ENCODE measurements at places on chromosomes 1 and 21.

DNA sequence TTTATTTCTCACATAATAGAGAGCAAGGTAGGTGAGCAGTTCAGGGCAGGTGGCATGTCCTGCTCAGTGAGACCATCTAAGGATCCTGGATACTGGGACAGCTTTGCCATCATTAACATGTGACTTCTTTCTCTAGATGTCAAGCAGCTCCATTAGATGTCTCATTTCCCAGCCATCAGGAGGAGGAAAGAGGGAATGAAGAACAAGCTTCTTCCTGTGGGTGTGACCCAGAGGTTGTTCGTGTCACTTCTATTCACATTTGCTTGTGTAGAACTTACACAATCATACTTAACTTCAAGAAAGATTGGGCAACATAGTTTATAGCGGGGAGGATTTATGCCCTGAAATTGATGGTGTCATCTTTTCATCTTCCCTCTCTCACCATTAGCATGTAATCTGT lies 169.2 kb upstream of the B3GALT2 start:
- DNase-seq: no peak

DNA sequence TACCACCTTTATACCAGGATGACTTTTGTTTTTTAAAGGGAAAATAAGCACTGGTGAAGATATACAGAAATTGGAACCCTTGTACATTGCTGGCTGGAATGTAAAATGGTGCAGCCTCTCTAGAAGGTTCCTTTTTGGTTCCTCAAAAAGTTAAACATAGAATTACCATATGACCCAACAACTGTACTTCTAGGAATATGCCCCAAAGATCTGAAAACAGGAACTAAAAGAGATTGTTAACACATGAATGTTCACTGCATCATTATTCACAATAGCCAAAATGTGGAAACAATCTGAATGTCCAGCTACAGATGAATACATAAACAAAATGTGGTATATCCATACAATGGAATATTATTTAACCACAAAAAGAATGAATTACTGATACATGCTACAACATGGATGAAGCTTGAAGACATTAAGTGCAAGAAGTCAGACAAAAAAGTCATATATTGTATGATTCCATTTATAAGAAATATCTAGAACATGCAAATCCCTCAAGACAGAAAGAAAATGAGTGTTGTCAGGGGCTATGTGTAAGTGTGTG lies 84.9 kb upstream of the DMRTA2 start:
- no peak for DNase-seq

GRCh38 chr1:201295861-201296260 lies 12.6 kb downstream of the PKP1 start:
- DNase-seq: no peak

DNA sequence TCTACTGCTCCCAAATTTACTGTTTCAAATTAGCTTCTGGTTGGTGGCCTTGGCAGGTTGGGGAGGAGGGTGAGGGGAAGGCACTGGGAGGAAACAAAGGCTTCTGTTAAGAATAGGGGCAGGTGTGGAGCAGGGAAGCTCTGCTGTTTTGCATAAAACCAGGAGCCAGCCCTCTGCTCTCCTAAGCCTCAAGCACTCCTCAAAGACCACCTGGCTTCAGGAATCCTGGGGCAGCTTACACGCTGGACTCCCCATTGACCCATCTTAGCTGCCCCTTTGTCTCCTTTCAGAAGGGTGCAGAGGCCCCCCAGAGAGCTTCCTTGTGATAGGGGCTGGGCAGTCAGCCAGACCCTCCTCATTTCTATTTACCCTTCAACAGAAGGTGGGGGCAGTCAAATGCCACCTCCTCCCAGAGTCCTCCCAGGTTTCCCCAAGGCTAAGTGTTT lies 11.5 kb upstream of the DHRS3 start:
- no peak for DNase-seq

GRCh38 chr1:52996653-52997052 lies 65.4 kb upstream of the PODN start:
- DNase-seq: no peak

- DNase-seq: no peak
Measured at GRCh38 chr21:38660333-38661196, 145.2 kb upstream of the ETS2 start.

DNA sequence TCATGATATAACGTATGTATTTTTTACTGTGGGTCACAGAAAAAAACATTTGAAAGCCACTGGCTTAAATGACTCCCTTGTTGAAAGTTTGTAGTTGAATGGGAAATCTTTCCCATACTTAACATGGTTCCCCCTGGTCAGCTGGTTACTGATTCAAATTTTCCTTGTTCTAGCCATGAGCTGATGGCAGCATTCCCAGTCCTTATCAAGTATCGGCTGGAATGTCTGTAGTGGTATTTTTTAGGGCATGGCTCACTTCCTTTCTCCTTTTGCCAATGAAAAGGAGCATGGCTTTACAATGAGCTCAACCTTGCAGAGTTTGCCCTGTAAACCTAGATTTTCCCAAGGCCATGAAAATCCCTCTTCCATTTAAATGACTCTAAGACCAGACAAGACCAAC lies 55.7 kb downstream of the GIPC2 start:
- no peak for DNase-seq

GRCh38 chr1:228837817-228838716 lies 102.8 kb downstream of the RHOU start:
- DNase-seq: no peak

DNA sequence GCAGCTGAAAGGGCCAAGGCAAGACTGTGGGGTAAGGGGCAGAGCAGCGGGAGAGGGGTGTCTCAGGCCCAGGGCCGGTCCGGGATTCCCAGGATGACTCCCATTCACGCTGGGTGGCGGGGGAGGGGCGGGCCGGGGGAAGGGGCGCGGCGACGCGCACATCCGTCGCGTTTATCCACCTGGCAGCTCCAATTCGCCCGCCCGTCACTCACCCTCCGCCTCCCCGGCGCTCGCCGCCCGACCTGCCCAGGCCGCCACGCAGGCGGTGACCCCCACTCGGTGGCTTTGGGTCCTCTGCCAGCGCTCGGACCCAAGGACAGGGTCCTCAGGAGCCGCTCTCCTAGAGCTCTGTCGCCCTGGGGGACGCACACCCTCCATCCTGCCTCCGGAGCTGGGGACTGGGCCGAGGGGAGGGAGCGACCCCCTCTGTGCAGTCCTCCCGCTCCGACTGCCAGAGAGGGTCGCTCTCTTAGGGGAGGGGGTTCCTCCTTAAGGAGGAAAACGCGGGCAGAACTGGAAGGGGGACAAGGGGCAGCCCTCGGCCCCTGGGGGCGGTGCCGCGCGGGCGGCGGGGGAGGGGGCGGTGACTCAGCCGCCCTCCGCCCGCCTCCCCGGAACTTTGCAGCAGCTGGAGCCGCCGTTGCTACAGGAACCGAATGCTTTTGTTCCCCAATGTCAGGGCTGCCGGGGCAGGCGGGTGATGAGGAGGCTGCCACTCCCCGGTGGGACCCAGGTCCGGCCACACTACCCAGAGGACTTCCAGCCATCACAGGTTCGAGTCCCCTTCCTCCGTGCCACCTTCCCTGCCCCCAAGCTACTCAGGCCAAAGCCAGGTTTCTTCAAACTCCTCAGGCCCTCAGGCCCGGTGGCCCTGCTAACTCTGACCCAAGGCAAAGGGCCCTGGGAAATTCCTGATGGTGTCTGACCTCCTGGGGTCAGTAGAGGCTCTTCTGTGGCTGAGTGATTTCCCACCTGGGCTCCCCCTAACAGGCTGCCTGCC lies 3.4 kb downstream of the ADGRB2 start:
- DNase-seq: no peak

DNA sequence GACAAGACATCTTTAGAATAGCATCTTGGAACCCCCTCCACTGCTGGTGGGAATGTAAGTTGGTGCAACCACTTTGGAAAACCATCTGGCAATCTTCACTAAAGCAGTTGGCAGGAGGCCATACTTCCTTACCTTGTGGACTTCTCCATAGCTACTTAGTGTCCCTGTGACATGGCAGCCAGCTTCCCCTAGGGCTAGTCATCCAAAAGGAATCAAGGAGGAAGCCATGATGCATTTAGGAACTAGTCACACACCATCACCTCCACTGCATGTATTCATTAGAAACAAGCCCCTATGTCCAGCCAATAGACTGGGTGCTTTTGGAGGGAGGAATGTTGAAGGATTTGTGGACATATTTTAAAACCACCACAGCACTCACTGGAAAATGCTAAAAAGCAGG lies 19.9 kb downstream of the MX2 start:
- DNase-seq: no peak

- DNase-seq: no peak
Measured at GRCh38 chr1:178458203-178458602, 38.6 kb downstream of the CLEC20A start.

DNA sequence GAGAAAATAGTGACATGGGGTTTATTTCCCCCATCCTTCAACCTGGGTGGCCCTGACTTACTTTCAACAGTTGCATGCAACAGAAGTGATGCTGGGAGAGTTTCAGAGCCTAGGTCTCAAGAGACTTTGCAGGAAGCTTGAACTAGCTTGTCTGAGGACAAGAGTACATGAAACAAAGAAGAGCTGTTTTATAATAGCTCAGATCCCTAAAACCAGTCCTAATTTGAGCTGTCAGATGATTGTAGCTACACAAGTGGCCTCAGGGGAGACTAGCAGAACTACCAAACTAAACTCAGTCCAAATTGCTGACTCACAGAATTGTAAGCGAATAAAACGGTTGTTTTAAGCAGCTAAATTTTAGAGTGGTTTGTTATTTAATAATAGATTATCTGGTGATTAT lies 17.1 kb downstream of the RC3H1 start:
- no peak for DNase-seq

DNA sequence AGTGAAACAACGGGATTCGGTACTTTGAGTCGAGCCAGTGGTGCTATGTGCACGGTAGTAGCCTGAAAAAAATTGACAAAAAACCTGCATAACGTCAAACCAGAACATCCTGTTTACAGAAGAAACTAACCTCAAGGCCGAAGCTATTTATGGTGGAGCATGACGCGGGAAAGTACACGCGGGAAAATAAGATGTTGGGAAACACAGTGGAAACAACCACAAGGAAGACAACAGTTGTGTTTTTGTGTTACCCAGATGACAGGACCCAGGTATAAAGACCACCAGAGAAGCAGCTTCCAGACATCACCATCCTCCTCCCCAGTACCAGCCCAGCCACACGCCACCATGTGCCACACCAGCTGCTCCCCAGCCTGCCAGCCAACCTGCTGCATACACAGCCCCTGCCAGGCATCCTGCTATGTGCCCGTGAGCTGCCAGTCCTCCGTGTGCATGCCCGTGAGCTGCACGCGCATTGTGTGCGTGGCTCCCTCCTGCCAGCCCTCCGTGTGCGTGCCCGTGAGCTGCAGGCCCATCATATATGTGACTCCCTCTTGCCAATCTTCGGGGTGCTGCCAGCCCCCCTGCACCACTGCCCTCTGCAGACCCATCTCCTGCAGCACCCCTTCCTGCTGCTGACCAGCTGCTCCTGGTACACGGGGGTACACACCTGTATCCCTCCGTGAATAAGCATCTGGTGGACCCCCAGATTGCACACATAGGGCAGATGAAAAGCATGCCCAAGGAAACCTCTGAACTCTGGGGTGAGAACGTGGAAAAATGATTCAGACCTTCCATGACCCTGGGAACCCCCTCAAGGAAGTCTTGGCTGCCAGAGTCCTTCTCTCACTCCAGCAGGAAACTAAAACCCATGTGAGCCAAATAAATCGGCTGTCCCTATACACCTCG lies at the start of gene KRTAP12-3:
Gene KRTAP12-3, plus strand, starts transcription at position 298 of the 906 bp plus-strand sequence. Its CDS starts 48 bp downstream, at position 346.
- DNase-seq: no peak

- no peak for DNase-seq
Measured at GRCh38 chr1:74395571-74395970, 116.8 kb downstream of the LRRC53 start.

DNA sequence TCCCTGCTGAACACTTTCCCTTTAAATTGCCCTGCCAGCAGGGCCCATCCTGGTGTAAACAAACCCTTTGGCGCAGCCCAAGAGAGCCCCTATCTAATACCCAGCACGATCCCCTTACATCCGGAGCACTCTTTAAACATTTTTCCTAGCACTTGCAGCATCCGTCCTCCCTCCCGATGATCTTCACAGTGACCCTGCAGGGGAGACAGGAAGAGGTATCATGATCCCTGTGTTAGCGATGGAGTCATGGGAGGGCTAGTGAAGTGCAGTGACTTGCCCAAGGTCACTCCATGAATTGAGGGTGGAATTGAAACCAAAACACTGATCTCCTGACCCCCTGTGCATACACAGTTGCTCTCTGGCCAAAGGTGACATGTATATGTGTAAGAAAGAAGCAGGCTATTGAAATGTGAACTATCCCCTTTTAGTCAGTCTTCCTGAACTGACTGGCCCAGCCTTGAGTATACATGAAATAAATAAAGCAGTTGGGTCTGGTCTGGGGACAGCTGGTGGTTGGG lies 9.8 kb upstream of the KCNQ4 start:
- no peak for DNase-seq

GRCh38 chr21:46188226-46189212 lies 4.3 kb upstream of the SPATC1L start:
- DNase-seq: no peak

All from SIG-M5 (cell line).